ENCODE measurements at places on chromosomes 12 and 14. TPM values are rescaled to one million over a fixed set of nuclear protein-coding genes. Genes with fewer than 3 reads are reported as not detected.

PRB2 gene
- not detected for total RNA-seq

GPR65 gene
- 0.53 TPM for total RNA-seq

MANSC4 gene
- not detected for total RNA-seq

FSCB gene
- total RNA-seq = 0.04 TPM

PAX9 gene
- 0.13 TPM for total RNA-seq

SPRYD4 gene
- 2.0 TPM for total RNA-seq
